ENCODE measurements at places on chromosomes 1 and 21.
A peak's percentile ranks its signal among the peaks of the same experiment; 100 is the strongest.

- DNase-seq: no peak
Measured at GRCh38 chr1:19465123-19465522, 20.2 kb downstream of the CAPZB start.

DNA sequence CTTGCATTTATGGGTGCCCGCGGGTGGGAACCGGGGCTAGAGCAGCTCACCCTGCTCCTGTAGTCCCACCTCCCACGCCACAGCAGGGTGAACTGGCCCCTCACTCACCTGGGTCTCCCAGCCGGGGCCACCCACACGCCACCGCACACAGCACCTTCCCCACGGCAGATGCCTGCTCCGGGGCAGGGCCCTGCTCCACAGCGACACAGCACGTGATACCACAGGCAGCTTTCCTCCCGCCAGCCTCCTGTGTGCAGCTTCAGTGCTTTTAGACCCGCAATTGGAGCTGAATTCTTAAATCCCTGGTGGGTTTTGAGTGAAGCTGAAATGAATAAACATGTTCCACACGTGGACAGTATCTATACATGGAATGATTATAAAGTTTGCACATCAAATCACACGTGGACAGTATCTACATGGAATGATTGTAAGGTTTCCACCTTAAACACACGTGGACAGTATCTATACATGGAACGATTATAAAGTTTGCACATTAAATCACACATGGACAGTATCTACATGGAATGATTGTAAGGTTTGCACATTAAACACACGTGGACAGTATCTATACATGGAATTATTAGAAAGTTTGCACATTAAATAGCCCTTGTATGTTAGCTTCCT, 93.1 kb upstream of the COL6A1 start:
- DNase-seq: no peak

GRCh38 chr1:196690582-196690981, 38.7 kb downstream of the CFH start:
- DNase-seq: no peak

- DNase-seq: no peak
Measured at GRCh38 chr1:38029081-38029681, 16.6 kb downstream of the UTP11 start.

GRCh38 chr1:242245255-242245654, 246.4 kb upstream of the MAP1LC3C start:
- DNase-seq: peak; percentile 74

DNA sequence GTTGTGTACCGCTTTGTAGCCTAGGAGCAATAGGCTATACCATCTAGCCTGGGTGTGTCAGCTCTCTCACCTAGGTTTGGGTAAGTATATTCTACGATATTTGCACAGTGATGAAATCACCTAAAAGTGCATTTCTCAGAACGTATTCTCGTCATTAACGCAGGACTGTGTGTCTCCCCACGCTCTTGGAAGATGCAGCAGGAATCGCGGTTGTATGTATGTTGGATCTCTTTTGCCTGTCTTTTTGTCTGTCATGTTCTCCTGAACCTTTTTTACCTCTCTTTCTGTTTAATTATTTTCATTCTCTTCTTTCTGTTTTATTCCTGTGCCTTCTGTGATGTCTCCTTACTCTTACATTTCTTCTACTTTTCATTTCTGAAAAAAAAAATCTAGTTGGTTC, 140.5 kb upstream of the COL6A1 start:
- DNase-seq: no peak

DNA sequence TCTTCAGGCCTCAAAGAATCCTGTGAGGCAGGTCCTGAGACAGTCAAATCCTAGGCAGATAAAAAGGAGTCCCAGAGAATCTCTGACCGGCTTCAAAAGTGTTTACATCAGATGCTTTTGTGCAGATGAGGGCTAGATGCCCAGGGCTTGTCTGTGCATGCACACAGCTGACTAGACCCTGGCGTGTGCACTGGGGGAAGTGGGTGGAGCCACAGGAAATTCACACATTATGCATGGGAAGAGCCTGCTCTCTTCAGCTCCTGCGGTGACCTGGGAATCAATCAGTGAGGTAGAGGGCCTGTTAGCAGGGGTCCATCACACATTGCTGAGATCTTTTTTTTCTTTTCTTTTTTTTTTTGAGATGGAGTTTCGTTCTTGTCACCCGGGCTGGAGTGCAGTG, 36.6 kb upstream of the NHLH2 start:
- no peak for DNase-seq

DNA sequence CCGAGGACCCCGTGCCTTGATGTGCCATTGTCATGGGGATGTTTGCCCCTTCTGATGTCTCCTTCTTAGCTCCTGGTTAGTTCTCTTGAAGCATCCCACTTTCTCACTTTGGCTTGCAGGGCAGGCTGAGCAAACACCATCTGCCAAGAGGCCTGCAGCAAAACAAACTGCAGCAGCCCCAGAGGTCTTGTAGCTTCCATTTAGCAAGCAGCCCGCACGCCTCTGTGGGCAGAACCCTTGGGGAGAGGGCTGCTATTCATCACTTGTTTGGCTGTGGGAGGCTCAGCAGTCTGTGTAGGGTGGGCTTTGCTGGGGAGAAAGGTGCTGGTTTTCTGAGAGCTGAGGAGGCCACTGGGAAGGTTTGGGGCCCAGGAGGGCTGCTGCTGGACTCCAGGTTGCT, 56.7 kb downstream of the KCNC4 start:
- DNase-seq: no peak

DNA sequence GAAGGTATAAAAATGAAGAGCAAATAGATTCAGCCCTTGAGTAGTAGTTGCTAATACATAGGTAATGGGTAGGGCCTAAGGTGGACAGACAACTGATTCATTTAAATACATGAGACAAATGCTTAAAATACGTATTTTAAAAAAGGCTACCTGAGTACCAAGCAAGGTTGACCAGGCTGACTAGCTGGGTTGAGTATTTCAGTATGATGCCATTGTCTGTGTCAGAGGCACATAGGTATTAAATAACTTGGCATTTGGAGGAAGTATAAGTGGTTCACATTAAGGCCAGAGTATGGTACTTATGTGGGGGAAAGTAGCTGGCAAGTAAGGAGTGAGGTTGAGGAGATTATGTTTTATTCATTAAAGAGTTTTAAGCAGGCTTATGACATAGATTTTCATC, 19.4 kb downstream of the NEK7 start:
- no peak for DNase-seq

- no peak for DNase-seq
Measured at GRCh38 chr1:74247881-74248528, 12.8 kb downstream of the TNNI3K start.

DNA sequence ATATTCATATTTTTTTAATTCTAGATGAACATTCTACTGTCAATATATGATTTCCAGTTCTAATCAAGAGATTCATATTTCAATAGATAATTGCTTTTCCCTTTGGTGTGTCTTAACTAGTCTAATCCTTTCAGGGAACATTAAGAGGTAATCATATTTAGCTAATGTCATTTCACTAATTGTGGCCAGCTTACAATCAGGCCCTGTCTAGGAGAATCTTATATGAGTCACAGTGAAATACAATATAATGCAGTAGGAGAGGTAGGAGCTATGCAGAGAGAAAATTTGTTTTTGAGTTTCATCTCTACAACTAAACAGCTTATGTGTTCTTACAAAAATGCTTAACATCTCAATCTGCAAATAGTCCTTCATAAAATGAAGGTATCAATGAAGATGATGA, 85.9 kb downstream of the DPYD start:
- DNase-seq: no peak

GRCh38 chr1:109789551-109790180, 25.9 kb upstream of the EPS8L3 start:
- no peak for DNase-seq

GRCh38 chr1:212871976-212872375, 13.9 kb downstream of the FLVCR1 start:
- DNase-seq: no peak

DNA sequence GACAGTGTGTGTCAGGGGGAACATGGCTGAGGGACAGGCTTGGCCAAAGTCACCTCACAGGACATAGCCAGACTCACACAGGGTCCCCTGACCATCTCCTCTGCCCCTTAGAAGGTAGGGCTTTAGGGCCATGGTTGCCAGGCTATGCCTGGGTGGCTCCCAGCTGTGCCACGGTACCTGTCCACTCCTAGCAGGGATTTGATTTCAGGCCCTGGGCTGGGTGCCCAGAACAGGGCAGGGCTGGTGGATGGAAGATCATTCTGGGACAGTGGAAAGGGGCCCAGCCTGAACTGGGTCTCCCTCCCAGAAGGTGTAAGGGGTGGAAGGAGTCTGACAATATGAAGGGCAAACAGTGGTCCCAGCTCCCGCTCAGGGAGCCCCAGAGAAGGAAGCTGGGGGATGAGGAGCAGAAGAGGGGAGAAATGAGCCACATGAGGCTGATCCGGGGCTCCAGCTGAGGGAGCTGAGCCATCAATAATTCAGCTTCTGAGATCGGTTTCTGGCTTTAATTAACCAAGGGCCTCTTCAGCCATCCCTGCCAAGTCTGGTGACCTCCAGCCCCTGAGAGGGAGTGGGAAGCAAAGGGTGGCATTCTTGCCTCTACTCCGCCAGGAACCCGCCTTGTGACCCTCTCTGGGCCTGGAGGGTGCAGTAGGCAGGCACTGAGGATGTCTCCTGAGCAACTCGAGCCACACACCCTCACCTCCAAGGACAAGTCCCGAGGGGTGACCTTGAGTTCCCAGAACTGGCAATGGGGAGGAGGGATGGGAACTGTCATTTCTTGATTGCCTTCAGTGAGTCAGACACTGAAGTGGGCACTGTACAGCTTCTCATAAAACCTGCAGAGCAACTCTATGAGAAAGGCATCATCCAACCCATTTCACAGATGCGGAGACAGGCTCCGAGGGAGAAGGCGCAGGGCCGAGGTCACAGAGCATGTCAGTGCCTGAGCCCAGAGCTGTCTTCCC, 2.1 kb downstream of the CD164L2 start:
- DNase-seq: no peak

DNA sequence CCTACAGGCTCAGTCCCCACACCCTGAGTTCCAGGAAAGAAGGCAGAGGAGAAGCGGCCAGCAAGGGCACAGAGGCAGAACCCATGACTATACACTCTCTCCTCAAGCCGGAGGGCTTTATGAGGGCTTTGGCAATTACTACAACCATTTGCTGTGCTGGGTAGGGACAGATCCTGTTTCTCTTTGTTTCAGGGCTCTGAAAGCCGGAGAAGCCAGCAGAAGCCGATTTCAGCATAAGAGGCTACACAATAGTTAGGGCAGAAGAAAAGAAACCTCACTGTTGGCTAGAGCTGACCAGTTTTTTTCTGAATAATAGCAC, 13.9 kb downstream of the GPR3 start:
- DNase-seq: no peak

- DNase-seq: no peak
Measured at GRCh38 chr21:38354746-38355145, 98.0 kb downstream of the KCNJ15 start.

DNA sequence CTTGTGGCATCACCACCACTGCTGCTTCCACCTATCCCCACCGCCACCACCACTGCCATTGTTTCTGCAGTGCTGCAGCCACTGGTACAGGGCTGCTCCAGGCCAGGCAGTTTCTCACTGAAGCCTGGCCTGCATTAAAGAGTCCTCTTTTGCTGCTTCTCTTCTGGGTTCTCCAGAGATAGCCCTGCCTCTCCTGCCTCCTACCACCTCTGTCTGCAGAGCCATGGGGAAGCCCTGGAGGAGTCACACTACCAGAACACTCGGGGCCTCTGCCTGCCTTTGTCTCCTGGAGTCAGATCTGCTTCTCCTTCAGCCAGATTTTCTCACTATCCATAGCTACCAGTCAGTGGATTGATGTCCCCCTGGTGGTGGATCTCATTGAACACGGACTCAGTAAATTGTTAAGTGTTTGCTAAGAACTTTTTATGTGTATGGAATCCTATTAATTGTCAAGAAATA, 37.7 kb upstream of the DDAH1 start:
- peak; percentile 80 for DNase-seq

GRCh38 chr1:93219443-93219842, 38.9 kb downstream of the CCDC18 start:
- DNase-seq: no peak

DNA sequence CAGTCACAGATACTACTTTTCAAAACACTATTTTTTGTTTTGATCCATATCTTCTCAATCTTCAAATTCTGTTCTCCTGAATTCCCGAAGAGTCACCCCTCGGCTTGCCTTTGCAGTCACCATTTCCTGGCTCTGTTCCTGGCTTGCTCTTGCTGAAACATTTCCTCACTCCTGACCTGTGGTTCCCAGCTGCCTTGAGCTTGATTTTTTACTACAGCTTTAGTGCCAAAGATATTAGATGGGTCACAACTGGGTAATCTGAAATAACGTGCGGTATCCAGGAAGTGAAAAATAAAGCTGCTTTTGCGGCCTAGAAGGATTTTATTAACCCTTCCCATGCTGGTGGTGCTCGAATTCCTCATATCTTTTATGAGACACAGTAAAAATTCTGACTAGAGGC, 318.8 kb downstream of the PCP4 start:
- no peak for DNase-seq

GRCh38 chr1:48744032-48744431, 32.7 kb downstream of the BEND5 start:
- no peak for DNase-seq

- no peak for DNase-seq
Measured at GRCh38 chr1:156742017-156742416, 1.1 kb upstream of the MRPL24 start.

DNA sequence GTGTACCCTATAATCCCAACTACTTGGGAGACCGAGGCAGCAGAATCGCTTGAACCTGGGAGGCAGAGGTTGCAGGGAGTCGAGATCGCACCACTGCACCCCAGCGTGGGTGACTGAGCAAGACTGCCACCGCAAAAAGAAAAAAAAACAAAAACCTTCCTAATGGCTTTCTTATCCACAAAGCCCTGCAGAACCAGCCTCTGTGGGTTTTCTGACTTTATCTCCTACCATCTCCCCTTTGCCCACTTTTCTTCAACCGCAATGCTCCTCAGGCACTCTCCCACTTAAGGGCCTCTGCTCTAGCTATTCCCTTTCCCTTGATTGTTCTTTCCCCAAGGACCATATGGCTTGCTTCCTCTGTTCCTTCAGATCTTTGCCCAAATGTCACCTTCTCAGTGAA, 67.9 kb upstream of the PUM1 start:
- no peak for DNase-seq

GRCh38 chr21:37531431-37531932, 164.9 kb downstream of the DYRK1A start:
- no peak for DNase-seq

DNA sequence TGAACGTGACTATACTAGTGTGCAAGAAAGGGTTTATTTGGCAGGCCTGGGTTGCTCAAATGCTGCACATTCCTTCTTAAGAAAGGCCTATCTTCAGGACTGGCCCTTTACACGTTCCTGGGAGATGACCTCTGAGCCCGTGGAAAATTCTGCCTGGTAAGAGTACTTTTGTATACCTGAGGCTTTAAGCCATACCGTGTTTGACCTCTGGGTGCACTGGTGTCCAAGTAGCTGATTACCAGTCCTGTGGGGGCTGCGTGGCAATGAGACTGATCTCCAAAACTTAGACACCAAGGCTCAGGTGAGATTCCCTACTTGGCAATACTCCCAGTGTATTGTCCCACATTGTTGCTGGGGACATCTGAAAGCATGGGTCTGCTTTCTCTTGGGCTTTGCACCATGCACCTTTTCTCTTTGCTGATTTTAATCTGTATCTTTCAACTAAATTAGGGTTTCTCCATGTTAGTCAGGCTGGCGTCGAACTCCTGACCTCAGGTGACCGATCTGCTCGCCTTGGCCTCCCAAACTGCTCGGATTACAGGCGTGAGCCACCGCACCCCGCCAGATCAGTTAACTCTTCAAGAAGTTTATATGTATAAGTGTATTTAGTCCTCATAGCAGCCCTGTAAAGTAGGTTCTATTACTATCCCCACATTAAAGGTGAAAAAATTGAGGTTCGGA, 44.5 kb downstream of the TRIM33 start:
- DNase-seq: no peak

Data from SK-MEL-5 (cell line).